ENCODE measurements at places on chromosomes 3 and 15.

- DNase-seq: peak; percentile 54
Observed at GRCh38 chr3:27659279-27660021, 62.7 kb downstream of the EOMES start.

DNA sequence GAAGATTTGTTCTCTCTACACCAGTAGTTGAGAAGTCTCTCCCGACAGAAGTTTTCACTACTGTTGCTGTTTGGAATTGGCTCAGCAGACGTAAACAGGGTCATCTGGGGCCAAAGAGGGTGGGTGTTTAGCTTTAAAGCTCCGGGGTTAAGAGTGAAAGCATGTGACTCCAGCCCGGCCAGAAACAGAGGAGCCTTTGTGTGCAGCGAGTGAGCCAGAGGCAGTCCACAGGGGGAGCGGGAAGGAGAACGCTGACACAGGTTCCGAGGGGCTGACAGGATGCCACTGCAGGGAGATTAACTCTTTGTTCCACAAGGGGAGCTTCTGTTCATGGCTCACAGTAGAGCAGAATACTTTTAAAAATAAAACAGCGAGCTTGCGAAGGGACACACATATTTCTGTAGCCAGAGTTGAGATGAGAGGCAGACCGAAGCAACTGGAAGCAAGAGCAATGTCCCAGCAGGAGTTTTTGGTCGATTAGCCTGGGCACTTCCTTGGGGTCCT is 26.9 kb downstream of the BMF start:
- peak; percentile 60 for DNase-seq

- no peak for DNase-seq
Observed at GRCh38 chr3:113374078-113374477, 67.2 kb downstream of the CFAP44 start.

DNA sequence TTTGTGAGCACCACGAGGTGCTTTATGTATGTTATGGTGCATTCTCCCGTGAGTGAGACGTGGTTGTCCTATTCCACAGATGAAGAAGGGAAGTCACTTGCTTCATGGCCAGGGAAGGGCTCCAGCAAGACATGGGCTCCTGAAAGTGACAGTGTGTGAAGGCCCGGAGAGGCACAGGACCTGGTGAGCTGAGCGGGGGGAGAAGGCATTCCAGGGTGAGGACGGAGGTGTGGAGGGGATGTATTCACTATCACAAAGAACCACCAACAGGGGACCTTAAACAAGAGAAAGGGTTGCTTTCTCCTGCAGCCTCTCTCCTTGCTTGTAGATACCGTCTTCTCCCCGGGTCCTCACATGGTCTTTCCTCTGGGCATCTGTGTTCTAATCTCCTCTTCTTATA is 139.1 kb downstream of the FBLN2 start:
- DNase-seq: no peak

DNA sequence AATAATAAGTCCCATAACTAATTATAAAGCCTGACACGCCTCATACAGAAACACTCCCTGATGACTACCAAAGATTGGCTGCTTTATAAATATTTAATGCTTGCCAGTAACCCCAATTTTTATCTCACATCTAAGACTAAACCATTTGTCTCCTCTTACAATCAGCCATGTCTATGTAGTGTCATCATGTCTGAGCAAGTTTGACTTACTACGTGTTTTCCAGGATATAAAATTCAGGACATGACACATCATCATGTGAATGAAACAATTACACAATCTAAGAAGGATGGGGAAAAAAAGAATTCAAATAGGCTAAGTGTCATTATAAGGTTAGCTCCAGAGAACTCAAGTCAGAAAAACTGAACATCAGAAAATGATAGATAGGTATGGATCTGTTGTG is 208.7 kb downstream of the MECOM start:
- no peak for DNase-seq

DNA sequence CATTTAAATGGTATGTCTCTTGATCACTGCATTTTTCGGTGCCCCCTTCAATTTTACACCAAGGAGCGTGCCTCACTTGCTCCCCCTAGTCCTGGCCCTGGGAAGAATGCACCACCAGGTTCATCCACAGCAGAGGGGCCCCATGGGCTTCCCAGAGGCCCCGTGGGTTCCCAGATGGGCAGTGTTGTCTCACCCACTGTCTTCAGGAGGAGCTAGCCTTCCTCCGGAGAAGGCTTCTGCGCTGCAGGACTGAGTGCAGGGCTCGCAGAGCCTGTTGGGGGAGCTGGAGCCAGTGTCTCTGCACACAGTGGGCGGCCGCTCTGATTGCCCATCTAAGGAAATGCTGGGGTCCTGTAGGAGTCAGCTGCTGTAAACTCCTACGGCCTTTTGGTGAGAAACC is 45.9 kb downstream of the POLR2M start:
- DNase-seq: peak; percentile 12

- no peak for DNase-seq
Observed at GRCh38 chr15:70056091-70056680, 41.5 kb downstream of the TLE3 start.

DNA sequence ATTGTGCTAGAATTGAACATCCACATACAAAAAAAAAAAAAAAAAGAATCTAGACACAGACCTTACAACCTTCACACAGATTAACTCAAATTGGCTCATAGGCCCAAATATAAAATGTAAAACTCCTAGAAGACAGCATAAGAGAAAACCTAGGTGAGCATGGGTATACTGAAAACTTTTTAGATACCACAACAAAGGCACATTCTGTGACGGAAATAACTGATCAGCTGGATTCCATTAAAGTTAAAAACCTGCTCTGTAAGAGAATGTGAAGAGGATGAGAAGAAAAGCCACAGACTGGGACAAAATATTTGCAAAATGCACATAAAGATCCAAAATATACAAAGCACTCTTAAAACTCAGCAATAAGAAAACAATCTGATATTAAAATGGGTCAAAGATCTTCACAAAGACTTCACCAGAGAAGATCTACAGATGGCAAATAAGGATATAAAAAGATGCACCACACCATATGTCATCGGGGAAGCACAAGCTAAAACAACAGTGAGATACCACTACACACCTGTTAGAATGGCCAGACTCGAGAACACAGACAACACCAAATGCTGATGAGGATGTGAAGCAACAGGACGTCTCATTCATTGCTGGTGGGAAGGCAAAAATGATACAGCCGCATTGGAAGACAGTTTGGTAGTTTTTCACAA is 167.9 kb downstream of the PDE8A start:
- DNase-seq: no peak

- DNase-seq: no peak
Observed at GRCh38 chr3:52915294-52915693, 17.9 kb upstream of the STIMATE start.

GRCh38 chr3:152377184-152377570 is 108.4 kb downstream of the MBNL1 start:
- DNase-seq: no peak

Data from SK-N-DZ (cell line).